ENCODE measurements at places on chromosomes 3 and 15.

DNA sequence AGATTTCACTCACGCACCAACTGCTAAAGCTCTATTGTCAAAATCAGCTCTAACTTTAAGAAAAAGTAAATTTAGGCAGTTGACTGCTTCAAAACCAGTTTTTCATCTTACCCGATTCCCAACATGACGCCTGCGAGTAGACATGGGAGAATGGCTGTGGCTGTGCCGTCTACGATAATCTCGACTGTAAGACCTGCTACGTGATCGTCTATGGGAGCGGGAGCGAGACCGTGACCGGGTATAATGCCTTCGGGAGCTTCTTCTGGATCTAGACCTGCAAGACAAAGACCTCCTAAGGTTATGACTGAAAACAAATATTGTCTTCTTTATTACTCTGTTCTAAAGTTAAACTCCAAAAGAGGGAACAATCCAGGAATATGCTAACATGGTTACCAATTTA is 12.5 kb downstream of the TRA2B start:
- no peak for DNase-seq

- peak; percentile 4 for DNase-seq
These were observed 39.3 kb downstream of the RHCG start for GRCh38 chr15:89457086-89457485.

- DNase-seq = peak; percentile 27
These were observed 31.4 kb upstream of the PRTG start for GRCh38 chr15:55774113-55774970.

DNA sequence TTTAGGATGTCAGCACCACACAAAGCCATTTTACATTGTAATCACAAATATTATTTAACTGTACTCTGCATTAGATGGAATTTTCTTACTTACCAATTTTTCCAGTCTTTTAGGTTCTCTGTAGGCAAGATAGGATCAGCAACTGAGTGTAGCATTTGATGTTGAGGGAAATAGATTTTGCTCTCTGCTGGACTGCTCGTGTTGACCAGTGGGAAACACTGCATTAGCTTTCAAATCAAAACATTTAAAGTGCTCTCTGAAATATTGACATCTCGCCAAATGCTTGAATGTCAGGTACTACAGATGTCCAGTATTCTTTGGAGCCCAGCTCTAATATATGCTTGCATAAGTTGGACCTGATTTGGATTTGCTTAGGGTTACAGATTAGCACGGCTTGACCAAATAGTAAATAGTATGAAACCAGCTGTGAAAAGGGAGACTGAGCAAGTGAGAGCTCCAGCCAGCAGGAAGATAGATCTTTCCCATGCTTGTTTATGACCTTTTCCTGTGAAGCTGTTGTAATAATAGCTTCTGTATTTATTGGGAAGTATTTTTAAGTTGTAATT is 29.5 kb downstream of the P2RY14 start:
- no peak for DNase-seq

- peak; percentile 56 for DNase-seq
These were observed 172.6 kb downstream of the PLCL2 start for GRCh38 chr3:17057321-17057720.

DNA sequence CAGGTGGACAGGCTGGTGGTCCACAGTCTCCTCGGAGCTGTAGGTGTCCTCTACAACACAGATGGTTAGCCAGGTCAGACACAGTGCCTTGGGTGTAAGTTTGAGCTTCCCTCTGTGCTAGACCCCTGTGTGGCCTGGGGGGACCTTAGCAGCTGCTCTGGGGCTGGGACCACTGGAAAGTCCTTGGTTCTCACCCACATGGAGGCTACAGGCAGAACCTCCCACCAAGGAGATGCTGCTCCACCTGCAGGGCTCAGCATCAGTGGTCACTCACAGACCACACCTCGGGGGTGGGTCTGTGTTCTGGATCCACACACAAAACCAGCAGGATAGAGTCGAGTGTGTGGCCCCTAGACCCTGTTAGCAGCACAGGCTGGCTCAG is 8.4 kb downstream of the RASL12 start:
- DNase-seq = no peak

DNA sequence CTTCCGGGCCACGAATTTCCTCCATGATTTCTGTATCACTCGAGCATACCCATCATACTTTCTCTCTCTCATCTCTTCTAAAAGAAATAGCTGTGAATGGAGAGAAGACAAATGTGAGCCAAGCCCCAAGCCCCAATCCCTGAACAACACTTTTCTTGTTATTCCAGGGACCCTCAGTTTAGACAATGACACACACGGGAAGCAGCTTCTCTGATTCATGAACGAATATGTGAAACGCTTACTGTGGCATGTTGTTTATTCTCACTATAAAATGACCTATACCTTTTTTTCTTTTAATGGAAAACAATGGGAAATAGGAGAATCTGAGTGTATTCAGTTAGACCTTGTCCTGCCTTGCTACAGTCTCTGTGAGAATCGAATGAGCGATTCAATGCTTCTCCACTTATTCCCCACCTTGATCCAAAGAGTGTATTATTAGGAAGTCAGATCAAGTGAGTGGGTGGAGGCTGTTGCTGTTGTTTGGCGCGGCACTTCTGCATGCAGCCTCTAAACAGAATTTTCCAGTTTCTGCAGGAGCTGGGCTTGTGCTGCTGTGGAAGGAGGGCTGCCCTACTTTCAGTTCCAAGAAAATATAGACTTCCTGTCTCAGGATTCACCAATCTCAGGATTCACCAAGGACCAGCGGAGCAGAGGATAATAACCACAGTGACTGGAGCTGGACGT is 32.4 kb upstream of the LDHAL6B start:
- DNase-seq = no peak

DNA sequence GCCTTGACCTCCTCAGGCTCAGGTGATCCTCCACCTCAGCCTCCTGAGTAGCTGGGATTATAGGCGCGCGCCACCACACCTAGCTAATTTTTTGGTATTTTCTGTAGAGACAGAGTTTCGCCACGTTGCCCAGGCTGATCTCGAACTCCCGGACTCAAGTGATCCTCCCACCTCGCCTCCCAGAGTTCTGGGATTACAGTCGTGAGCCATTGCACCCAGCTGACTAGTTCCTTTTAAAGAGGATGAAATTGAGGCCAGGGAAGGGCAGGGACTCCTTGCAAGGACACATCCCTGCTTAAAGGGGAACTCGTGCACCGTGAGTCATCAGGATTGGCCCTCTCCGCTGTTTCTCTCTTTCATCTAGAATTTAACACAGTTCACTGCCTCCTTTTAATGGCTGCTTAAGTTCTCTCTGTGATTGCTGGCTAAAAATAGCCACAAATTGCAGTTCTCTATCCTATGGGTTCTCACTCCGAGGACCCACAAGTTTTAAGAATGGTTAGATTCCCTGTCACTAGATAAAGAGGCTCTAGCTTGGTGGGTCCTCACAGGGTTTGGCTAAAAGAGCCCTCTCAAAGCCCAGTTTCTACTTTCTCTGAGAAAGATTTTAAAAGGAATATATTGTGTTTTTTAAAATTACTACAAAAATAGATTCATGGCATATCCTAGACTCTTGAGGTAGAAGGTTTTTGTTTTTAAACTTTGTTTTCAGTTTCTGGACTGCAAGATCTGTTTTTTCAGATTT is 1.4 kb downstream of the CRTAP start:
- DNase-seq = peak; percentile 89

GRCh38 chr3:120678331-120678947 is 3.6 kb downstream of the HGD start:
- DNase-seq = peak; percentile 78

DNA sequence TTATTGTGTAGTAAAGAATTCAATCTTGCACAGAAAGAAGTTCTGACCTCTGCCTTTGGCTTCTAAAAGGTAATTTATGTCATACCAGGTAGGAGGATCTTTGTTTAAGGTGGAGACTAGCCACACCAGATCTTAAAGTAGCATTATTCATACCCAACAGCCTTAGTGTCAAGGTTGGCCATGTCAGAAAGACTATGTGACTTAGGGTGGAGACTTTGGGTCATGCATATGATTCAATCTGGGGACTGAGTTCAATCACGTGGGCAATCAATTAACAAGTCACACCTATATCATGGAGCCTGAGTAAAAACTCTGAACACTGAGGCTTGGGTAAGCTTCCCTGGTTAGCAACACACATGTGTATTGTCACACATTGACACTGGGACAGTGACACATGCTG is 28.5 kb upstream of the ENTPD3 start:
- no peak for DNase-seq

GRCh38 chr3:14133876-14134275 is 9.0 kb downstream of the TMEM43 start:
- no peak for DNase-seq

- DNase-seq = no peak
These were observed 397.7 kb downstream of the GAP43 start for GRCh38 chr3:116020989-116021388.

GRCh38 chr3:151838574-151839312 is 24.8 kb downstream of the AADAC start:
- peak; percentile 82 for DNase-seq

GRCh38 chr3:95627293-95627692 is 1187.1 kb upstream of the EPHA6 start:
- DNase-seq = no peak

- peak; percentile 92 for DNase-seq
These were observed 102.9 kb downstream of the FNDC3B start for GRCh38 chr3:172142051-172142863.

GRCh38 chr3:168990134-168990533 is 673.4 kb downstream of the MECOM start:
- no peak for DNase-seq

- no peak for DNase-seq
These were observed 228.8 kb downstream of the ISL2 start for GRCh38 chr15:76565366-76565765.

DNA sequence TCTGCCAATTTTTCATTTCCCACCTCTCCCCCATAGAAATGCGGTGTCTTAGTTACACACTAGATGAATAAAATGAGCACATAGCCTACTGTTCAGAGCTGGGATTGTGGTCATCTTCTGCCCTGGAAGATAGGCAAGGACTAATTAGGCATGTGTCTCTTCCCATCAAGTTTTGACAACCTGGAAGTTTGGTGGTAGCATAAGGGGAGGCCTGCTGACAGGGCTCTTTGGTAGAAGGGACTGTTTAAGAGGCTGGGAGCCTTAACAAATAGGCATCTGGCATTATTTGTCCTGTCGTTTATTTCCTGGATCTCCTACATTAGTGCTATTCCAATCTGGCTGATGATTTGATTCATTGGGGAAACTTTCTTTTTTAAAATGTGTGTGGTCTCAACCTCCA is 512.3 kb downstream of the ZNF385D start:
- DNase-seq = no peak

DNA sequence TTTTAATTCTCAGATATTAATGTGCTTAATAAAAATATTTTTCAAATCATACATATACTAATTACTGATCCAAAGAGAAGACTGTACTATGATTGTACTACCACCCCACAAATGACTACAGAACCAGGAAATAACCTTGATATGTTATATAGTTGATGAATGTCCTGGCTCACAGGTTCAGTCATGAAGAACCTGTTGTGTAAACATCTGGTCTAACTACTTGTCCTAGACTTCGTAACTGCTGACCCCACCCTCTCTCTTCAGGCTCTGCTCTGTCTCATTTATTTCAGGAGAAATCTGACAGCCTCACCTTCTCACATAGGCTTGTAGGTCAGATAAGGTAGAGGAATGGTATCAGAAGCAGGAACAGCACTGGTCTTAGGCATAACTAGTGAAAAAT is 14.7 kb upstream of the CSTA start:
- no peak for DNase-seq

GRCh38 chr3:51024765-51025632 is 350.3 kb downstream of the DOCK3 start:
- no peak for DNase-seq

DNA sequence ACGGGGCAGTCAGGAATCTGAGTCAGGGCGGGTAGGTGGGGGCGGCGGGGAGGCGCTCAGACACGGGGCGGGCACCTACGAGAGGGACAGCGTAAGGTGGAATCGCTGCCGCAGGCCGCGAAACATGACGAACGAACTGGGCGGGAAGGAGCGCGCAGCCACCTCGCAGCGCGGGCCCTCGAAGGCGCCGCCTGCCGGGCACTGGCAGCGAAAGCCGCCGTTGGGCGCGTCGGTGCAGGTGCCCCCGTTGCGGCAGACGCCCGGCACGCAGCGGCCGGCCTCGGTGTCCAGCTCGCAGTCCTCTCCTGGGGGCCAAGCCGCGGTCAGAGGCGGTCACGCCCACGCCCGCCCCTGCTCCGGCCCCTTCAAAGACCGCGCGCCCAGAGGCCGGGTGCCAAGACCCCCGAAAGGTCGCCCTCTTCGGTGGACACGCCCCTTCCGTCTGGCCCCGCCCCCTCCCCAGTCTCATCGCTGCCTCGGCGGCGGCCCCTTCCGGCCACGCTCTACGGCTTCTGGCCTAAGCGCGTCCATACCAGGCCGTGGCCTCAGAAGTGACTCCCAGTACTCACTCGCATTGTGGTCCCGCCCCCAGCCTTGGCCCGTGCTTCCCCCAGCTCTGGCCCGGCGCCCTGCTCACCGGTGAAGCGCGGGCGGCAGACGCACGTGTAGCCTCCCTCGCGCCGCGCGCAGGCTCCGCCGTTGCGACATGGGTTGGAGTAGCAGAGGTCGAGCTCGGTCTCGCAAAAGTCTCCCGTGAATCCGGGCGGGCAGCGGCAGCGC is 6.4 kb downstream of the CELSR3 start:
- peak; percentile 52 for DNase-seq

- DNase-seq = no peak
These were observed 90.4 kb downstream of the TBC1D2B start for GRCh38 chr15:77986891-77987764.

DNA sequence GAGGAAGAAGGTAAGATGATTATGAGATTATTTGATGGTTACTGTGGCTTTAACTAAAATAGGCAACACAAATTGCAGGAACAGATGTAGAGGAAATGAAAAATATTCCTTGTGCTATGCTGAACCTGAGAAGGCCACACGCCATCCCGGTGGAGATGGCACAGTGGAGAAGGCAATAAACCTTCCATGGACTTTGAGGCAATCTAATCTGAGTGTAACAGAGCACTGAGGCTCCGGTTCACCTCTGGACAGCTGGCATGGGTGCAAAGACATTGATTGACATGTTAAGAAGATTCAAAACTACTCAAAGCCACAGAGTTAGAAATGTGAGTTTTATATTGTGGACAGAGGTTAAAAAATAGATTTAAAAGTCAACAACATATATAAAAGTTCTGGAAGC is 535.7 kb downstream of the AGBL1 start:
- DNase-seq = no peak

DNA sequence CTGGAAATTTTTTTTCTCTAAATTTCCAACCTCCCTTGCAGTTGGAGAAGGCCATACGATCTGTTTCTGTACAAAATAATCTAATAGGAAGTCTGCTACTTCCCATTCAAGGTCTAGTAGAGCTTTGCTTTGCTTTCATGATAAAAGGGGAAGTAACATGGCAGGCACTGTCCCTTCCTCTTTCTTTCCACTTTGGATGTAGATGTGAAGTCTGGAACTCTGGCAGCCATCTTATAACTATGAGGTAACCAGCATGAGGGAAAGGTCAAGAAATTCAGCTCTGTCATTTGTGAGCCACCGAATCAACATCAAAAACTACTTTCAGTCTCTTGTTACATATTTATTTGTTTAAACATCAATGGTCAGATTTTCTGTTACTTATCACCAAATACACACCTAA is 156.3 kb downstream of the MTHFS start:
- DNase-seq = no peak
